Posterior vena cava (tissue), 2 donors: ENCODE measurements at places on chromosomes 1 and 21. TPM values are rescaled to one million over a fixed set of nuclear protein-coding genes. Genes with fewer than 3 reads are reported as not detected.

The OR10Z1 gene
- not detected for total RNA-seq

- no peak for DNase-seq
Measured at GRCh38 chr21:27648560-27648959, 681.7 kb upstream of the ADAMTS5 start.

The SASS6 gene
- 2.9 TPM for total RNA-seq

GRCh38 chr1:163709636-163710035 lies 387.9 kb downstream of the NUF2 start:
- no peak for DNase-seq

The IGSF21 gene
- total RNA-seq: 7.8 TPM

DNA sequence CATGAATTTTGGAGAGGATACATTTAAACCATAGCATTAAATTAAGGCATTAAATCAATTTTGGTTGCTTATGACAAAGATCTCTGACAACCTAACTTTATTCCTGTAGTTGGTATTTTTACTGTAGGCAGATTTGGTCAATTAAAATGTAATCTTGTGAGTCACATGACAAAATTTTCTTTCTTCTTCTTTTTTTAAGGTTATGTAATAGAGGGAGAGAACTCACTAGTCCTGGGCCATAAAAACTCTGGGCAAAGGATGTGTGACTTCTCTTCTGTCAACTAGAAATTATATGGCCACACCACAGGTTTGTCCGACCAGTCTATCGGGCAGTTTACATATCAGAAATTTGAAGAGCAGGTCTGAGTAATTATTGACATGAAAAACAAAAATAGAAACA lies 181.4 kb downstream of the RYR2 start:
- DNase-seq: no peak

The LAMC1 gene
- 230 TPM for total RNA-seq

DNA sequence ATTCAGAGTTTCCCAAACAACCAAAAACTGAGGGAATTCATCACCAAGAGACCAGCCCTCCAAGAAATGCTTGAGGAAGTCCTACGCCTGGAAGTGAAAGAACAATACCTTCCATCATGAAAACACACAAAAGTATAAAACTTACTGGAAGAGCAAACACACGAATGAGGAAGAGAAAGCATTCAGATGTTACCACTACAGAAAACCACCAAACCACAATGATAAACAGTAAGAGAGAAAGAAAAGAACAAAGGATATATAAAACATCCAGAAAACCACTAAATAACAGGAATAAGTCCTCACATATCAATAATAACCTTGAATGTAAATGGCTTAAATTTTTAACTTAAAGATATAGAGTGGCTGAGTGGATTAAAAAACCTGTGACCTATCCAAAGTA lies 58.5 kb upstream of the BCL10 start:
- no peak for DNase-seq

- no peak for DNase-seq
Measured at GRCh38 chr21:39373634-39374033, 24.7 kb upstream of the HMGN1 start.

GRCh38 chr1:24560361-24560760 lies 4.5 kb downstream of the NCMAP start:
- no peak for DNase-seq

GRCh38 chr1:56837244-56837939 lies 17.2 kb upstream of the C8A start:
- no peak for DNase-seq

DNA sequence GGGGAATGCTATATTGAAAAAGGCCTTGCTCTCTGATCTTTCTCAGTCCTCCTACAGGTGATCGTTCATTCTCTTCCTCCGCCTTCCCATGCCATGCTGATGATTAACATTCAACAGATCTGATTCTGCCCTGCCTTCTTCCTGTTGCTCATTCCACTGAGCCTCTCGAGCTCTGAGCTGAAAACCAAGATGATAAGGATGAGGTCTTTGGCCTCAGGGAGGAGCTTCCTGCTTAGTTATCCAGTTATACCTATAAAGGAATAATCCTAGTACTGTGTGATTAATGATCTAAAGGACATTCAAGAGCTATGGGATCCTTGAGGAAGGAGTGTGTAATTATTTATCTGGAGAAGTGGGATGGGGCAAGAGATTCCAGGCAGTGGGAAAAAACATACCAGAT lies 25.2 kb upstream of the MAP3K7CL start:
- no peak for DNase-seq

DNA sequence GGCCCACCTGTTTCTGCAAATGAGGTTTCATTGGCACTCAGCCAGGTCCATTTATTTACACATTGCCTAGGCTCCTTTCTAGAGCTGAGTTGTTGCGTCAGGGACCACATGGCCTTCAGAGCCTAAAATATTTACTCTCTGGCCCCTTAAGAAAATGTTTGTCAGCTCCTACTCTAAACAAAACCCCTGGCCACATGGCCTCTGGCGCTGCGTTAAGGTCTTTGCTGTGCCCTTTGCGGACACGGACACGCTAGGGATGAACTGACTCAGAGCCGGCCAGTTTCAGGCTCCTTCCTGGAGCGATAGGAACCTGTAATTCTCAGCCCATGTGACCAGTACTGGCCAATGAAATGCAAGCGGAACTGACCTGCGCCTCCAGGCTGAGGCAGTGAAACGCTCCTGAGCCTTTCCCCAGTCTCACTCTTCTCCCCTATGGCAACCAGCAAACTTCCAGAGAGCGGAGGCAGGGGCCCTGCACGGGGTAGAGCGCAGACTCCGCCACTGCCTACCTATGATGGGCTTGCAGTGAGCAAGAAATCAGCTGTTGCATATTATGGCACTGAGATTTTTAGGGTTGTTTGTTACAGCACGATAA lies 160.3 kb downstream of the ETS2 start:
- peak; percentile 41 for DNase-seq

DNA sequence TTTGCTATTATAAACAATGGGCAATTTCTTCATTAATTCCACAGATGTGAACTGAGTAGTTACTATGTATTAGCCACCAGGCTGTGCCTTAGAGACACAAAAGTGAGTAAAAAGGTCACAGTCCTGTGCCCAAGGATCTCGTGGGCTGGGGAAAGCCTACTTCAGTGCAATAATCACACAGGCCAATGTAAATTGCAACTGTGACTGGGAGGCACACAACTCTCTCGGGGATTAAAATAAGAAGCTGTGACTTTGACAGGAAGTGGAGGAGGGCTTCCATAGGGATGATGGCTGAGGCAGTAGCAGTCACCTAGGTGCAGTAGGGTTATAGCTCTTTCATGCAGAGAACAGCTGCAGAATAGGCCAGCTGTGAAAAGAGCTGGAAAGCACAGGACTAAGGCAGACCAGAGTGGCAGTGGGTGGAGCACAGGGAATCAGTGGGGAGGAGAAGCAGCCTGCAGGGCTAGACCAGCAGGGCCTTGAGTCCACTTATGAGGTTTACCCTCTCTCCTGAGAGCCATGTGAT lies 121.9 kb downstream of the MAB21L3 start:
- no peak for DNase-seq

DNA sequence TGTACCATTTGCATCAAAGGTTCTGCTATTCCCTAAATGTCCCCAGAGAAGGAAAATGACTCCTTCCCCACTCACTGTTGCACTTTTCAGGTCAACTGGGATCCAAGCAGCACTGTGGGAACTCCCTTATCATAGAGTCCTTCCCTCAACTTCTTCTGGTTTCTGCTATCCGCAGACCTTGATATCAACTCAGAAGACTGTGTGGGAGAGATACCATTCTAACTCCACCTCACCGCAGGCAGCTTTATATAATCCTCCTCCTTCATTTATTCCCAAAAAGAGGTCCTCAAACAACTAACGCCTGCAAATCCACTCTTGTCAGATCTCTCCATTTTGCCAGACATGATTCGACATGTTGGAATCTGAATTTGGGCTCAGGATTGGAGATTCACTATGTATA lies 27.3 kb downstream of the LHX9 start:
- no peak for DNase-seq

GRCh38 chr1:153614189-153614900 lies 1.4 kb upstream of the S100A16 start:
- DNase-seq: no peak

The SPATA17 gene
- total RNA-seq: 0.48 TPM
